A549 (cell line): ENCODE measurements at places on chromosomes 3 and 15.

- DNase-seq: no peak
Measured at GRCh38 chr3:123124971-123125370, 58.1 kb downstream of the PDIA5 start.

GRCh38 chr3:66115858-66116654 lies 77.3 kb upstream of the MAGI1 start:
- peak; percentile 59 for DNase-seq

GRCh38 chr3:72633121-72633520 lies 215.1 kb downstream of the SHQ1 start:
- no peak for DNase-seq

DNA sequence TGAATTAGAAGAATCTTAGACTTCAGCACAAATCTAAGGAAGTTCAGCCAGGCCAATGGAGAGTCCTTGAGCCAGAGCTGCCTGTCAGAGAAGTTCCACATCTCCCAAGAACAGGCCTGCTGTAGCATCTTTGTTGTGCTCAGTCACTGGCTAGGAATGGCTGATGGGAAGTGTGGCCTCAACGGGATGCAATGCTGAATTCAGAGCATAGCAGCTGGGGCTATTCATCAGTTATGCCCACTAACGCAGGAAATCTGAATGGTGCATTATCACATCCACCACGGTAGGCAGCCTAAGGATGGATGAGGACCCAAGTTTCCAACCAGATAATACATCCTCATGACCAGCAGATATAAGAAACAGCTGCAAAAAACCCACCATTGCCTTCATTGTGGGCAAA lies 3.2 kb upstream of the EIF1B start:
- DNase-seq: no peak

GRCh38 chr15:73370151-73370550 lies 1.4 kb upstream of the HCN4 start:
- DNase-seq: no peak

- peak; percentile 33 for DNase-seq
Measured at GRCh38 chr15:71485094-71485693, 325.2 kb upstream of the NR2E3 start.

- DNase-seq: no peak
Measured at GRCh38 chr3:11132861-11133260, 21.4 kb upstream of the HRH1 start.

DNA sequence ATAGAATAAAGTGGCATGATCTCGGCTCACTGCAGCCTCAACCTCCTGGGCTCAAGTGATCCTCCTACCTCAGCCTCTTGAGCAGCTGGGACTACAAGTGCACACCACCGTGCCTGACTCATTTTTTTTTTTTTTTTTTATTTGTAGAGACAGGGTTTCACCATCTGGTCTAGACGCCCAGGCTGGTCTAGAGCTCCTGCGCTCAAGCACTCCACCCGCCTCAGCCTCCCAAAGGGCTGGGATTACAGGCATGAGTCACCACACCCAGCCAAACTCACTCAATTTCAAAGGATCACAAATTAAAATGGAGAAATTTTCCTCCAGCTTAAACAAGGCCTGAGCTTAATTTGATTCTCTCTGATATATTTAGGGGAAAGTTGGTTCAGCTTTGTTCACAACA lies 27.3 kb upstream of the NMB start:
- DNase-seq: peak; percentile 82

DNA sequence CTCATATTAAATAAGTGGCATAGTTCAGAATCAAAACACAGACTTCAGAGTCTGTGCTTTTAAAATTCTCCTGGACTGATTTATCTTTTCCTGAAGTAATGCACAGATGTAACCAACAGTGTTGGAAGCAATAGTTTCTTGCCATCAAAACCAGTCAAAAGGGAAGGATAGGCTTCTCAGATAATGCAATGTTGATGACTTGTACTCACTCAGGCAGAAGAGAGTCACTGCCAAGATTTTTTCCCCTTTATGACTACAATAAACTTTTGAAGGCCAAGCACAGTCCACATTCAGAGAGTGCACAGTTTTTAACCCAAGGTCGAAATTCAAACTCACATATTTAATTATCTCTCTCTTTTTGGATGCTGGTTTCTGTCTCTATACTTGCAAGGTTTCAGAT lies 305.0 kb upstream of the SGO1 start:
- DNase-seq: no peak

- peak; percentile 14 for DNase-seq
Measured at GRCh38 chr3:183159333-183159732, 3.2 kb downstream of the LAMP3 start.

DNA sequence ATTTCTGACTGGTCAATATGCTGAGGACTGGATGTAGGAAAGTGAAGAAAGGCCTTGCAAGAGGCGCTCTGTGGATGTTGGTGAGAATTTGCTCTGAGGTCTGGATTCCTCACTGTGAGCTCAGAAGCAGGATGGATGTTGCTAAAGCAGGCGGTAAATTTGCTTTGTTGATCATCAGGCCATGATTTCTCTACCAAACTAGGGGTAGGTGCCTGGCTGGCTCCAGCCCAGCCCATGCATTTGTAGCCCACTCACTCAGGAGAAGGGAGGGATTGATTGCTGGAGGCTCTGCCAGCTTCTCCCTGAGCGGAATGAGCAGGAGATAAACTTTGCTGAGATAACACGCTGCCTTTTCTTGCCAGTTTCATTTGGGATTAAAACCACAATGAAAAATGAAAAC lies 44.3 kb upstream of the NTRK3 start:
- DNase-seq: no peak

GRCh38 chr3:150225986-150226385 lies 182.1 kb upstream of the TSC22D2 start:
- DNase-seq: no peak

- peak; percentile 46 for DNase-seq
Measured at GRCh38 chr3:52245322-52246263, at the start of gene PPM1M. Gene PPM1M (plus strand): TSS chr3:52245759. CDS start chr3:52245825, 66 bp downstream.

DNA sequence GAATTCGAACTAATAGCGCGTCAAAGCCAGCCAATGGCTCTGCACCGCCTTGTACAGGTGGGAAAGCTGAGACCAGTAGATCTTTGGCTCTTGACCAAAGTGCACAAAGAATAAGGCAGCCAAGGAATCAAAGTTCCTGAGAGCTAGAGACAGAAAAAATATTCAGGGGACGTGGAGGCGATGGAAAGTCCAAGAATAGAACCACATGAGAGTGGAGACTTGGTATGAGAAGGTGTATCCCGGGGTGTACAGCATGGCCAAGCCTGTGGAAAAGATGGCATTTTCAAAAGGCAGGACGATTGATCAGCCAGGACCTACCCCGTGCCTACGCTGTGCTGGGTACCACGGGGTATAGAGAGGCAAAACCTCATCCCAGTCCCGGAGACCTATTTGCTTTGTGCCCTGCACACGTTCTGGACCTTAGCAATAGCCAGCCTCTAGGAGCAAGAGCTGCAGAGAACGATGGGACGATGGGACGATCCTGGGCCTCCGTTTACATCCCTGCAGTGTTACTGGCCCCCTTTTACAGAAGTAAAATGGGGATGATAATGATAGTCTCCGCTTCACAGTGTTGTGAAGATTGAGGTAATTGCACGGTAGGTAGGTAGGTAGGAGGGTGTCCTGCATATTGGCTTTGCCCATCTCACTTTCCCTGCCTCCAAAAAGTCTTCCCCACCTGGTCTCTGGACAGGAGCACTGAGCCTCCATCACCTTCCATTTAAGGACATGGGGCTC lies 583 bp upstream of the RBSN start:
- DNase-seq: no peak

DNA sequence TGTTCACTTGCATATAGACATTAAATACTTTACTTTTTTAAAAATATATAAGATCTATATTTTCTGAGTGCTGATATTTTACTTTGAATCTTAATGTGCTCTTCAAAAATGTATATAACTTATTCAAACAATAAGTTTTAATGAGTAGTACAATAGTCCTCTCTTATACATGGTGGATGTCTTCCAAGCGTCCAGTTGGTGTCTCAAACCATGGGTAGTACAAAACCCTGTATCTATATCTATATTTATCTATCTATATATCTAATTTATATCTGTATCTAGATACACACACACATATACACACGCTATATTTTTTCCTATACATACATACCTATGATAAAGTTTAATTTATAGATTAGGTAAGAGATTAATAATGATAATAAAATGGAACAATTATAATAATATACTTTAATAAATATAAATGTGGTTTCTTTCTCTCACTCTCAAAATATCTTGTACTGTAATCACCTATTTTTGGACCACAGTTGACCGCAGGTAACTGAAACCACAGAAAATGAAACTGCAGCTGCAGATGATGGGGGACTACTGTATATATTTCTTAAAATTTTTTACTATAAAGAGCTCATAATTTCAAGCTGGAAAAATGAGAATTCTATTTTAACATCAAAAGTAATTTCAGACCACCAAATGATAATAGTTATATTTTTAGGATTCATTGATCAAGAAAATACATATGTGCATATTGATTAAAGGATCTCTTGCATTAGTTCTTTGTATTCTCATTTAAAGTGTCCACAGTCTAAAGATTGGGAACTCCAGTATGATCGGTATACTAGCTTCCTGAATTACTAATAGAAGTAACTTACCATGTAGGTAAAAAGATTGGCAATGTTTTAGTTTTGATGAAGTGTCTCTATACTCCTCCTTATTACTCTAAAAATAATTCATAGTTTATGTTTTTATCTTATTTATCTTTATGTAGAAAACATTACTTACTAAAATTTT lies 215.1 kb upstream of the MLF1 start:
- no peak for DNase-seq

DNA sequence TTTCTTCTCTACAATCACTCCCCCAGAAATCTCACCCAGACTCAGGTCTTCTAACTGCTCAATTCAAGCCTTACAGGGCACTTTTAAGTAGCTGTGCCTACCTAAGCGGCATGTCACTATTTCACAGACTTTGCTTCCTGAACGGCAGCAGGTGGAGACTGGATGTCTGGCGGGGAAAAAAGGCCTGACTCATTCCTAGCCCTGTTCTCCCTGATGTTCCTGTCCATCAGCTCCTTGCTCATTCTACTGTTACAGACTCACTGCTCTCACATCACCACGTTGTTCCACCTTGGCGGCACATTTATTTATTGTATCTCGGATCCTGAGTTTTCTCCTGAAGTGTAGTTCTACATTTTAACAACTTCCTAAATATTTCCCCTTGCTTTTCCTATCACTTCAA lies 52.6 kb upstream of the ATP11B start:
- no peak for DNase-seq

GRCh38 chr3:107803170-107803569 lies 280.4 kb downstream of the BBX start:
- no peak for DNase-seq

DNA sequence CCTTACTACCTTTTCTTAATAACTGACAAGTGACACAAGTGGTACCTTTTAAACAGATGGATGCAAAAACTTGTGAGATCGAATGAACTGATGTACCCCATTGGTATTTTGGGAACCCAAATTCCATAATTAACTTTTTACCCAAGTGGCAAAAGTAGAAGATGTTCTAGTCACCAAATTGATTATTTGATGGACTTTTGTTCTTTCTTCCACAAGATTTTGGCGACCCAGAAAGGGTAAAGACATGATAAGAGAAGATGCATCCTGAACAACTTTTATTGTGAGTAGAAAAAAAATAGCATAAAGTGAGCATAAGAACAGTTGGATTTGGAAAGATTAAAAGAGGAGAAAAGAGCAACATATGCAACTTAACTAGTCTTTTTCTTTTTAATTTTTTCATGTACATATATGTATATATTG lies 159.5 kb downstream of the TIGIT start:
- DNase-seq: no peak

DNA sequence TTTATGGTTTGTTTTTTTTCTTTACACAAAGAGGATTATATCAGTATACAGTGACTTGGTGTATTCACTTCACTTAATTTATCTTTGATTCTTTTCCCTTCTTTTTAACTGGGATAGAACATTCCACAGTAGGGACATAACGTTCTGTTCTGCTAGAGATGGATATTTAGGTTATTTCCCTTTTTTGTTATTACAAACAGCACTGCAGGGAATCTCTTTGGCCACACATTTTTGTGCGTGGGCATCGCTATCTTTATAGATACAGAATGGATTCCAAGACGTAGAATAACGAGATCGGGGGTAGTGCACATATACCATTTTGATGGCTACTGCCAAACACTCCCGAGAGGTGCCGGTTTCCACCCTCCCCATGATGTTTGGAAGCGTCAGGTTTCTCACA lies 44.8 kb downstream of the PXYLP1 start:
- no peak for DNase-seq

GRCh38 chr15:78110096-78110495 lies 17.7 kb downstream of the SH2D7 start:
- no peak for DNase-seq

DNA sequence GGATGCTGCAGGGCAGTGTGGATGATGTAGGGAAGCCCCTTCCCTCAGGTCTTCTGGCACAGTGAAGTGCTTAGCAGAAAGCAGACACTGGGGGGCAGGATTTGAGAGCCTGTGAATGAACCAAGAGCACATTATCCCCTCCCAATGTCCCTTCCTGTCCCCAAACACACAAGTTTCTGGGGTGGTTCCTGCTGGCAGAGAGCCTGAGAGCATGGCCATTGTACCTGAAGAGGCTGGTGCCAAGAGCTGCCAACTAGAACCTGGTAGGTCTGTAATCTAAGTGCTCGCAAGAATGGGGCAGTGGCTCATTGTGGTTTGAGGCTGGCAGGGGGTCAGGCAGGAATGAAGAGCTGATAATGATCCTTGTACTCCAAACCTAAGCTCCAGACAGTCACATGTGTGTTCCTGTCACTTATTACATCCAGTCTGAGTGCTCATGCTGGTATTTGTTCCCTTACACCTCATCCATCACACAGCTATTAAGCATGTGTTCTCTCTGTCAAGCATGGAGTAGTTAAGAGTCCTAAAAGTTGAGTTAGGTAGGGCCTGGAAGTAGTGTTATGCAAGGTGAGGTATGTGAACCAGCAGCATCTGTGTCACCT lies 6.7 kb upstream of the CCR1 start:
- DNase-seq: peak; percentile 2

DNA sequence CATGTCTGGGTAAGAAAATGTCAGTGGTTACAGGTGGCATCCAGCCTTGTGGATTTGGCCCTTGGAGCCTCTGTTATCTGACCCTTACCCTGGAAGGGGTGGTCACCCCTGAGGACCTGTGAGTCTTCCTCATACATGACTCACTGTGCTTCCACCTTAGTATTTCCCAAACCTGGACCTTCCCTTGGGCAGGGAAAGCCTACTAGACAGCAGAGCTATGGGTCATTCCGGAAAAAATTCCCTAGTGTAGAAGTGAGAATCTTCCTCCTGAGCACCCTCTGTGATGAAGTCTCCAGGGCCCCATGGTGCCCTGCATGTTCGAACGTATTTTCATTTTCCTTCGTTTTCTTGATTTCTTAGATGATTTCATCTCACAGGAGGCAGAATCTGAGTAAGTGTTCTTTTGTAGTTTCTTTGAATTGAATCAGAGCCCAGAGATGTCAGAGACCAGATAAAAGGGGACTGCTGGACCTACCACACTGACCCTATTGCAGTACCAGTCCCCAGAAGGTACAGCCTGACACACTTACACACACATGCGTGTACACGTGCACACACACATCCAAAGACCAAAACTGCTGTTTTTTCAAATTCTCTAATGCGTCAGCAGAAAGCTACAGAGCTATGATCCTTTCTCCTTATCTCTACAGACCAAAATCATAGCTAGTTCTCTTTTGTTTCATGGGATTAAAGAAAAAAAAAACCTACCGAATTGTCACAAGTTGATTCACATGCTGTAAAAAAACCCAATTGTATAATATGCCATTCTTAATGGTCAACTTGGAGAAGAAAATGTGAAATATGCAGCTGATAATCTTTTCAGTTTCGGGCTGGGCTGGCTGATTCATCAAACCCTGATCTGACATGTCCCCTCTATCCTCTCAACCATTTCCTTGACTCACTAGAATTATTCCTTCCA lies 50.5 kb upstream of the ARHGEF3 start:
- no peak for DNase-seq
